ENCODE measurements at places on chromosomes 5 and 9.
A peak's percentile ranks its signal among the peaks of the same experiment; 100 is the strongest.

DNA sequence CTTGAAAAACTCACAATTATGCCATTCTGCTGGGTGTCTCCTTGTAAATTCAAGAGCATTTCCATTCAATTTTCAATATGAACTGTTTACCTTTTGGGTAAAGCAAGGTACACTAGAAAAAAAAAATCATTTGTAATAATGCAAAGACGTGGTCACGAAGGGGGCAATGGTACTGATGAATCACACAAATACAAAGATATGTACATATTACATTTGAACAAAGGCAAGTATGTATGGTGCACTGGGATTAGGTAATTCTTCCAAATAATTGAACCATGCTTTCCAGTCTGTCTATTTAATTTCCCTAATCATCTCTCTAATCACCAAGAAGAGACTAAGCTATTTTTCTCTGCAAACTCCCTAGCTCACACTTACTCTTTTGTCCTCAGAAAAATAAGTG is 63.4 kb upstream of the RNF38 start:
- DNase-seq: no peak

GRCh38 chr9:78369639-78370219 is 72.8 kb downstream of the PSAT1 start:
- DNase-seq: peak; percentile 54

- peak; percentile 12 for DNase-seq
Observed at GRCh38 chr5:1522601-1523479, 920 bp downstream of the LPCAT1 start.

DNA sequence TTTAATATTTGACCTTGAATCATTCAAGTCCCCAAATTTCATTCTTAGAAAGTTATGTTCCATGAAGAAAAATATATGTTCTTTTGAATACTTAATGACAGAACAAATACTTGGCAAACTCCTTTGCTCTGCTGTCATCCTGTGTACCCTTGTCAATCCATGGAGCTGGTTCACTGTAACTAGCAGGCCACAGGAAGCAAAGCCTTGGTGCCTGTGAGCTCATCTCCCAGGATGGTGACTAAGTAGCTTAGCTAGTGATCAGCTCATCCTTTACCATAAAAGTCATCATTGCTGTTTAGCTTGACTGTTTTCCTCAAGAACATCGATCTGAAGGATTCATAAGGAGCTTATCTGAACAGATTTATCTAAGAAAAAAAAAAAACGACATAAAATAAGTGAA is 65.4 kb downstream of the WDR41 start:
- DNase-seq: no peak

DNA sequence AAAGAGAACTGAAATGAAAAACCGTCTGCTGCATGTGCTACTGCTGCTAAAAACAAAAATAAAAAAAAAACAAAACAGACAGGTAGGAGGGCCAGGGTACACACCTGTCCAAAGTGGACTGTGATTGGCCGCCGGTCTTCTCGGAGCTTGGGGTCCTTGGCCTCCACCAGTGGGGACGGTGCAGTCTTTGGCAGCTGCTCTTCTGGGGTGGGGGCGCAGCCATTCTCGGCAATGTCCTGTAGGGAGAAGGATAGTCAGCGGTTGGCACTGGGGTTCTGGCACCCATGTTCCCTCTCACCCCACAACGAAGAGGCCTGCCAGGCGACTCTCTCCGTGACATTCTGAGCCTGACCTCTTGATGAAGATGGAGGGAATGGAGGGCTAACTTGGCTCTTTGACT is 84.3 kb downstream of the CRB2 start:
- DNase-seq: no peak

DNA sequence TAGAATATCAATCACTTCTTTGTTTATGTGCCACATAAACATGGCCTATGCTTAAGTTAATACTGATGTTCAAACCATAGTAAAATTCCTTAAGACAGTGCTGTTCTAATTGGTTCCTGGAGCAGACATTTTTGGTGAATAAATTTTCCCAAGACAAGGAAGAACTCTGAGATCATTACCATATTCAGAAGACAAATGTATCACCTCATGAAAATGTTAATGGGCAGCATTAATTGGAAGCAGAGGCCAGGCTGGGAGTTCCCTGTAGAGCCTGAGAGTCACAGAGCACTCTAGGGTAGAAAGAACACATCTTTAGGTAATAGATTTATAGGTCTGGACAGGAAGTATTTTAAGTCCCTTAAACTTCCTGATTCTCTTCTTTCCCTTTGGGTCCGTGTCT is 240.2 kb downstream of the MAN2A1 start:
- no peak for DNase-seq

DNA sequence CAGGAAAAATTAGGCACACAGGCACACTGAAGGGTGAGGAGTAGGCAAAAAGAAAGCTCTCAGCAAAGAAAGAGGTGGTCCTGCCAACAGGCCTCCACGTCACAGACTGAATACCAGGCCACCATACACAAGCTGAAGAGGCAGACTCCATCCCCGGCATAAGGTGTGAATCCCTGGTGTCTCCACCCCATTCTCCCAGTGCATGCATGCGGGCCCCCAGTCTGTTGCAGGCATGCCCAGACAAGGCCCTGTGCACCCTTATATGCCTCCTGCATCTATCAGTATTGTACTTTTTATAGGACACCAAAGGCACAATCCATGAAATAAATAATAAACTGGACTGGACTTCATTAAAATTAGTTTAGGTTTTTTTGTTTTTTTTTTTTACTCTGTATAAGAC is 73.1 kb downstream of the RGMB start:
- no peak for DNase-seq

DNA sequence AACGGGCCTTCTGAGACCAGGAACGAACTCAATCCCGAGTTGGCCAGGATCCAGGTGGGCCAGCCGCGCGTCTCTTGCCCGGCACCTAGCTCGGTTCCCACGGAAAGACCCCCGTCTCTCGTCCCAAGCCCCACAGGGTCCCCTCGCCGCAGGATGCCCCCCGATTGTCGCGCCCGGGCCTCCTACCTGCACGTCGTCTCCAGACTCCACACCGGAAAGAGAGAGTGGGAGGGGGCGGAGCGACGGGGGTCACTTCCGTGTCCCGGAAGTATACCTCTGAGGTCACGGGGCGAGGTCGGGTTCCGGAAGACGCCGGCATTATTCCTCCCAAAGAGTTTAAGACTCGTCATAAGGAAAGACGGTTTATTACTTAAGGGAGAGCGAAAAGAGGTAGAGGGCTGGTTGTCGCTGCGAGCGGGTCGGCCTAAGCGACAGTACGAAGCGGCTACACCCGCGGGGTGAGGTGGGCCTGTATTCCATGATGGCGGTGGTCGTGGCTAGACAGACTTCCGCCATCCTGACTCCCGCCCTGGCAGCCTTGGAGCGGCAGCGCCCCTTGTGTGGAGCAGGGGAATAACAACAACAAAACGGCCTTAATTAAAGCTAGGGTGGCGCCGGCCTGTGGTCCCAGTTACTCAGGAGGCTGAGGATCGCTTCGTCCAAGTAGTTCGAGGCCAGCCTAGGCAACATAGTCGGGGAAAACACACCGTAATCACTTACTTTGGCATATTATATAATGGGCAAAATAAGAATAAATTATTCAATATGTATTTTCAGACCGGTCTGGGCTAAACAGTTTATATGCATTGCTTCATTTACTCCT is at the start of gene RPS14:
TSS of gene RPS14 (minus strand) at position 223 of the 823 bp plus-strand sequence. CDS start 2,006 bp downstream, outside the sequence.
- DNase-seq: peak; percentile 91

DNA sequence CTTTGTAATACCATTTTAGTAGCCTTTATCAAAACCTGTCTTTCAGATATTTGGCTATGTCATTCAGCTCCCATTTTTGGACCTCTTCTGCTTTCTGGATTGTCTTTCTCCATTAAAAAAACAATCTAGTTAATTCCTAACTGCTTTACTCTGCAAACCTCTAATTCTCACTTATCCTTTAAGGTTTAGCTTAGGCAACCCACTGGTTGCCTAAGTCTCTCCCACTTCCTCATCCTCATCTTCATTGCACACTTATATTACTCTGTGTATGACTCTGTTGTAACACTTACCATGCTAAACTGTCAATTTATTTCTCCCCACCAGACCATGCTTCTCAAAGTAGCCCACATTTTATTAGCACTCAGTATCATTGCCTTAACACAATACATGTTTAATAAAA is 205.0 kb upstream of the DMRTA1 start:
- DNase-seq: no peak

DNA sequence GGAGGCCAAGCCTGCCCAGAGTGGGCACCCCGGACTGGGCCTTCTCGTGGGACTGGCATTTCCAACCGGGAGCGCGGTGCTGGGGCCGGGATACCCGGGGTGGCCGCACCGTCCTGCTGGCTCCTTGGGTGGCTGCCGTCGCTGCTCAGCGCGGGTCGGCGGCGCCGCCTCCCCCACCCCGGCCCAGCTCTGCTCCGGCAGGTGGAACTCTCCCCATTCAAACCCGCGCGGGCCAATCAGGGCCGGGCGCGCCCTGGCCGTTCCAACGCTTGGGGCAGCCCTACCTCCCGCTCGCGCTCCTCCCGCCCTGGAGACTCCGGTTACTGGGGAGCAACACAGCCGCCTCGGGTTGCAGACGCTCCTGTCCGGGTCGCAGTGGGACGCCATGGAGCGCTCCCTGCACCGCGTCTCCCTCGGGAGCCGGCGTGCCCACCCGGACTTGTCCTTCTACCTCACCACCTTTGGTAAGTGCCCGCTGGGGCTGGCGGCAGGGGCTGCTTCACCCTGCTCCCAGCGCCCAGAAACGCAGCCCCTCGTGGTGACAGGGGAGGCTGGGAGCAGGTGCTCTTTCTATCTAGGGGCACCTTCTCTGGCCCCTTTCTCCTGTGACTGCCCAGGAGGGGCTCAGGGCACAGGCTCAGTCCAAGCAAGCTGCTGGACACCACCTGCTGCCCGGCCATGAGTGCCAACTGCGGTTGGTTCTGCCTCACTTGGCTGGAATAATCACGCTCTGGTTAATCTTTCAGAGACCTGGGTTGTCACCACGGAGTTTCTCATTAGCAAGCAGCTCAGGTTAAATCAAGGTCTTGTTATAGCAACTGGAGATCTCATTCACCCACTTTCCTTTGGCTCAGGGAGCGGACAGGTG is at the start of gene RGS3:
TSS of gene RGS3 (plus strand) at position 310 of the 868 bp plus-strand sequence. CDS start at position 386, 76 bp downstream.
- DNase-seq: no peak

DNA sequence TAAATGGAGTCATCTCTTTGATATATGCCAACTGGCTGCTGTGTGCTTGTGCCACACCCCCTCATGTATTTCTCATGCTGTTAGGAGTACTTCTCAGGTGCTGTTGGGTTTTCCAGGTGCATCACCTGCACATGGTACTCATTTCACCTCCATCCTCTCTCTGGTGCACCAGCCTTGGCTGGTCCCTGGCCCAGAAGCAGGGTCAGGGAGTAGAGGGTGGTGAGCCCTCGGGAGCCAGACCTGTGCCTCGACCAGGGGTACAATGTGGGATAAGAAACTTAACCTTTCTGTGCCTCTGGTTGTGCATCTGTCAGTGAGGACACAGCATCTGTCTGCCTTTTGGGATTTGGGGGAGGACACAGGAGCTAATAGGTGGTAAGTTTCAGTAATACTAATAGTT is 38.5 kb downstream of the SECISBP2 start:
- no peak for DNase-seq

- DNase-seq: peak; percentile 33
Observed at GRCh38 chr5:111224561-111225345, 569 bp downstream of the CAMK4 start.

DNA sequence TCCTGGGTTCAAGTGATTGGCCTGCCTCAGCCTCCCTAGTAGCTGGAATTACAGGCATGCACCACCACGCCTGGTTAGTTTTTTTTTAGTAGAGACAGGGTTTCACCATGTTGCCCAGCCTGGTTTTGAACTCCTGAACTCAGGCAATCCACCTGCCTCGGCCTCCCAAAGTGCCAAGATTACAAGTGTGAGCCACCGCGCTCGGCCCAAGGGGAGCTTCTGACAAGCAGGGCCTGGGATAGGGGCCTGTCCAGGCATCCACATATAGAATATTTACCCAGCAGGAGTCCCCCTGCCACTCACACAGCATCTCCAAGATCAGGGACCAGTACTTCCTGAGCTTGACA is 10.1 kb downstream of the IRF1 start:
- DNase-seq: no peak

- no peak for DNase-seq
Observed at GRCh38 chr5:10874541-10874940, 113.5 kb upstream of the DAP start.

DNA sequence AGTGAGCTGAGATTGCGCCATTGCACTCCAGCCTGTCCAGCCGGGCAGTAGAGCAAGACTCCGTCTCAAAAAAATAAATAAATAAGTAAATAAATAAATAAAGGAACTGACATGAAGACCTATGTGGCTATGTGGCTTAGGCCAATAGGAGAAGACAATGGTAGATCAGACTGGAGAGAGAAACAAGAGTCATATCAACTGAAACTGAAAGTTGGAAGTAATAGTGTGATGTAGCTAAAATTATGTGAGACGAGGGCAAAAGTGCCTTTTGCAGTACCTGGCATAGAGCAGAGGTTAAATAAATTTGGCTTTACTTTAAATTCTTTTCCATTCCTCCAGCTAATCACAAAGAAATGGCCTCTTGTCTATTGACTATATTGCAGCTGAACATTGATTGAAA is 7.3 kb downstream of the FBP2 start:
- no peak for DNase-seq

GRCh38 chr5:76367623-76368371 is 35.3 kb upstream of the IQGAP2 start:
- peak; percentile 21 for DNase-seq

DNA sequence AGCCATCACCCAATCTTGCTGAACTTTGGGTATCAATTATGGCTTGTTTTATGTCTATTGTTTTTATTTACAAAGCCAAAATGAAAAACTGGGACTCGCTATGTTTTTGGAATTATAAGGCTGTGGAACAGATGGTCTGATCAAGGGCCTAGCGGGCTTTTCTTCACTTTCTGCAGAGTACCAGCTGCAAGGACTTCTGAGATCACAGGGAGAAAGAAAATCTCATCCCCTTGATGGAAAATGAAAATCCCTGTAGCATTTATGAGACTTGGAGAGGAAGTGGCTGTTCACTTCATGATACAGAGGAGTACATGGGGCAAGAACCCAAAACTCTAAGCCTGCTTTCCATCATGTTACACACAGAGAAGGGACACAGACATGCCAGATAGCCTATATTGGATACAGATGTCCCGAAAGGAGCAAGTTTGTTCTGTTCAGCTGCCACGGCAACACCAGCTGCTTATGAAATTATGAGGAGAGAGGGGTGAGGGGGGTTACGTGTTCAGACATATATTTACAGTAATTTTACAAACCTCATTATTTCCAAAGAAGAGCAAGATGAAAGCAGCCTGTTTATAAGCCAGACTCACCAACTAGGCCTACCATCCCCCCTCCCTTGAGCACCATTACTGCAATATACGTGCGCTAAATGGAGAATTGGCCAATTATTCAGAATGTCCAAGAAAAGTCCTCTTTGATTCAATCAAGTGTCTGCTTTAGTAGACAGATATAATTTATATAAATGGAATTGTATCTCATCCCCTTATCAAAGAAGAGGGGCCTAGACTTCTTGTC is 220.0 kb downstream of the MARCHF11 start:
- DNase-seq: no peak

All from stimulated activated CD4-positive, alpha-beta T cell treated with anti-CD3 and anti-CD28 coated beads, Interleukin-2, amount 100 ng/mL, for 48 hours (primary cell).